ENCODE measurements at places on chromosomes 3 and 15. TPM values are rescaled to one million over a fixed set of nuclear protein-coding genes. Genes with fewer than 3 reads are reported as not detected.

- peak; percentile 72 for DNase-seq
Observed at GRCh38 chr3:186108106-186108940, 566 bp downstream of the ETV5 start.

GRCh38 chr3:34351882-34352777 is 553.7 kb downstream of the PDCD6IP start:
- DNase-seq, result no peak

DNA sequence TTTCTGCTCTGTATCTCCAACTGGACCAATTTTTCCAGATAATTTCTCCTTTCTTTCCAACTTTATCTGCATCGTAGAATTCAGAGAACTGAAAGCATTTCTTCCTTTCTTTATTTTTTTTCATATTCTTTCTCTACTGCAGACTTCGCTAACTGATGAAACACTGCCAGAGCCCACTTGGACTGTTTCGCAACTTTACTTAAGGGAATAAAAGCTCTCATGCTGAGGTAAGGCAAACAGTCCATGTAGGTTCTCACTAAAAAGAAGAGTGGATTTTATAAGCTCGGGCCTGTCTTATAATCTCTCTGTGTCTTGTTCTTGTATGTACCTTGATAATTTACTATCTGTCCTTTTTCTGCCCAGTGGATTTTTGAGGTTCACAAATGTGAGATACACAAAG is 163.5 kb downstream of the CNTN4 start:
- peak; percentile 68 for DNase-seq

Gene GUCA1C
- polyA plus RNA-seq, result not detected

DNA sequence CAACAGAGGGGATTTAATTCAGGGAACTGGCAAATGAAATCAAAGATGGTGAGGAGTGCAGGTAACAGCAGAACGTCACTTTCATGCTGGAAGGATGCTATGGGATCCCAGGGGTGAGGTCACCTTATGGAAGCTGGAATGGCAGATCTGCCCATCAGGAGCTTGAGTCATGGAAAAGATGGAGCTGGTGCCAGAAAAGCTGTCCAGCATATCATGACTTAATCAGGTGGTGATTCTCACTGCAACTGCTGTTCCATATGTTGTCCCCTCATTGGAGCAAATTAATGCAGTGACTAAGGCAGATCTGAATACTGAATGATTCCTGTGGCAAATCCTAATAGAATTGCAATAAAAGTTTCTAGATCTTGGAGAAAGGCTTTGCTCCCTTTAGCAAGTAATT is 38.4 kb downstream of the HHLA2 start:
- no peak for DNase-seq

DNA sequence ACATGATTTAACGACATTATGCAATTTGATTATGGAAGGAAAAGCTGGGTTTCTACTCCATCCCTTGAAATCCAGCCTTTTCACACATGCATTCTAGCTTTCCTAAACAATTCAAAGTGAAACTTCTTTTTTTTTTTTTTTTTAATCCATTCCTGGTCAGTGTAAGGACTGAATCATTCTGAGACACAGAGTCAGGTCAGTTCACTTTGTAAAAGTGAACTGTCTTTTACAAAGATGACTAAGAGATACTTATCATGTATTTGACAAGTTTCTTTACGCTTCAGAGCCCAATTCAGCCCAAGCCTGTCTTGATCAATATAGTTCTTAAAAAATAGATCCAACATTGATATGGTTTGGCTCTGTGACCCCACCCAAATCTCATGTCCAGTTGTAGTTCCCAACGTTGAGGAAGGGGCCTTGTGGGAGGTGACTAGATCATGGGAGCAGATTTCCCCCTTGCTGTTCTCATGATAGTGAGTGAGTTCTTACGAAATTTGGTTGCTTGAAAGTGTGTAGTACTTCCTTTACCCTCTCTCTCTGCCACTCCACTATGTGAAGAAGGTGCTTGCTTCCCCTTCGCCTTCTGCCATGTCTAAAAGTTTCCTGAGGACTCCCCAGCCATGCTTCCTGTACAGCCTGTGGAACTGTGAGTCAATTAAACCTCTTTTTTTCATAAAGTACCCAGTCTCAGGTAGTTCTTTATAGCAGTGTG is 345.6 kb upstream of the THBS1 start:
- no peak for DNase-seq

GRCh38 chr3:133753107-133753778 is 7.0 kb downstream of the TF start:
- DNase-seq, result no peak
